D721Med (cell line): ENCODE measurements at places on chromosomes 4 and X.

- no peak for DNase-seq
These were observed 1.6 kb downstream of the TMEM187 start for GRCh38 chrX:153974003-153974725.

- no peak for DNase-seq
These were observed 29.6 kb downstream of the RAB40AL start for GRCh38 chrX:102966701-102967100.

DNA sequence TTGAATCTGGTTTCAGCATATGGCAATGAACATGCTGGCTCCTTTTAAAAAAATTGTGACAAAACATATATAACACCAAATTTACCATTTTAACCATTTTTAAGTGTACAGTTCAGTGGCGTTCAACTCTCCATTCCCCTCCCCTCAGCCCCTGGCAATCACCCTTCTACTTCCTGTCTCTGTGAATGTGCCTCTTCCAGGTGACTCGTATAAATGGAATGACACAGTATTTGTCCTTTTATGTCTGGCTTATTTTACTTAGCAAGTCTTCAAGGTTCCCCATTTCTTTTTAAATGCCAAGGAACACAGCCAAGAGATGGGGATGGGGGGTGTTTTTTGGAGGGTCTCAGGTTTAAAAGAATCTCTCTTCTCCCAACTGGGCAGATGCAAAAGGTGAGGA is 35.4 kb upstream of the BCLAF3 start:
- DNase-seq: no peak

- no peak for DNase-seq
These were observed 9.0 kb upstream of the IGFBP7 start for GRCh38 chr4:57119054-57119651.

DNA sequence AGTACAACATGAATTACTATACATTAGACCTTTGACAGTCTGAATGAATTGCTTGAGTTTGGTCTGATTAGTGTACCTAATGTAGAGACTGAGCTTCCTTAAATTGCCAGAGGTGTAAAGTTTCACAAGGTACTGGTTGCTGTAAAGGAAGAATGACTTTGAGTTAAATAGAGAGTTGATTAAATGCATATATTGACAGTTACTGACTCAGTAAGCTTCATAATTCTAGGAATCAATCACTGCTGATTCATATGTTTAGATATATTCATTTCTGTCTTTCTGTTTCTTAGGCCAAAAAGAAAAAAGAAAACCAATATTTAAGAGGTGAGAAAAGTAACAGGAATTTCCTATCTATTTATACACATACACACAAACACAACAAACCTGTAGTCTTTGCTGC is 16.2 kb upstream of the ART3 start:
- DNase-seq: no peak

- no peak for DNase-seq
These were observed 129.5 kb upstream of the KLF3 start for GRCh38 chr4:38534344-38535045.

DNA sequence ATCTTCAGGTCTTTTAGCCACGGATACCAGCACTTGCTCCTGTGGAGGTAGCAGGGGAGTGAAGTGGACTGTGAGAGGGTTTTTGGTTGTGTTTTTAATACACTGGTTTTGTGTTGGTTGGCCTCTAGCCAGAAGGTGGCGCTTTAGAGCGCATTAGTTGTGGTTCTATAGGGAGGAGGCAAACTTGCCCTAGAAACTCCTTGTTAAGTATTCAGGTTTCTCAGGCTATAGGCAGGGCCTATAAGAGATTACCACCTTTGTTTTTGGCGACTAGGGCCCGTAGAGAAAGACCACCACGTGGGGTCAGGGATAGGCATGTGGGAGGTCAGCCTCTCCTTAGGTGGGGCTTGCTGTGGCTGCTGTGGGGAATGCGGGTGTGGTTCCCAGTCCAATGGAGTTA is 221.6 kb upstream of the SPANXN4 start:
- no peak for DNase-seq
